ENCODE measurements at places on chromosomes 6 and 20.

DNA sequence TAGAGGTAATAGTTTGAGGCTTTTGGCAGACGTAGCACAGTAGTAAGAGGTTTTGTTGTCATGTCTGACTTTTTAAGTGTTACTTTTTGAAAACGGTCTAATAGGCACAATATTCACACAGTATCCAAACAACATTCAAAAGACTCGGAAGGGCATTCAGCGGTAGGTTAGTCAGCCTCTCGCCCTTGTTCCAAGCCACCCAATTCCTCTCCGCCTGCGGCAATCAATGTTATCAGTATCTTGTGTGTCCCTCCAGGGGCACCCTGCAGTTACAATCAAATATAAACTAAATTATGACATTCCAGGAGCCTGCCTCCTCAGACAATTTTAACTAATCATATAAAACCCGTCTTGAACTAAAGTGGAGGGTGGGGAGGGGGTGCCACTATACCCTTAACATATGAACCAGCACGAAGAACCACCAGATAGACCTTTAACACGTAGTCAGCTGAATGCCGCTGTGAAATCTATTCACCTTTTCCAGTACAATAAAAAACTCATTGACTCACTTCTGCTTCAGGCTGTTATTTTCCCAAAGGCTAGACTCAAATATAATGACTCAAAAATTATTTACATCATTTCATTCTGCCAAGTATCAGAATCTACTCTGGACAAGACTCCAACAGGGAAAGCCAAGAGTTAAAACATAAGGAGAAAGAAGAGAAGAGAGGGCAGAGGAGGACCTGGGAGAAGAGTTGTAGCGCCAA lies 1.6 kb downstream of the TENT5A start:
- DNase-seq: no peak

DNA sequence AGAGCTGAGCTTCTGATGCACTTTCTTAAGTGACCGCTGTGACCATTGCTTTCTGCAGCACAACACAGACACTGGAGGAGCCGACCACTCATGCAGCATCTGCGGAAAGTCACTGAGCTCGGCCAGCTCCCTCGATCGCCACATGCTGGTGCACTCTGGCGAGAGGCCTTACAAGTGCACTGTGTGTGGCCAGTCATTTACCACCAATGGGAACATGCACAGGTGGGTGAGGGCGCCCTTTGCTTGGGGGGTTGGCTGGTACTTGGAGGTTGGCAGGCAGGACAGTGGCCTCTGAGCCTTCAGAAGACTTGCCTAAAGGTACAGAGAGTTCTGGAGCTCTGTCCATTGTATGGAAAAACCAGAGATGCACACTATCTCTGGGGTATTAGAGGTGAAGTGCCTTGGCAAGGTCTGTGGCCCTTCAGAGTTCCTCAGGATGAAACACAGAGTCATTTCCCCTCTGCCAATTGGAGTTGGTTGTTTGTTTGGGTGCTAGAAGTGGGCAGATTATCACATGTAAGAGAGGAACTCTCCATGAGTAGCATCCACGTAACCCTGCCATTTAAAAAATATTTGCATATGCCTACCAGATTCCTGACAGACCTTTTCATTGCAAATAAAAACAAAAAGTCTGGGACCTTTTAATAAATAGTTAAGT lies 81.5 kb downstream of the RREB1 start:
- no peak for DNase-seq

- no peak for DNase-seq
Observed at GRCh38 chr6:127115746-127116145, 2.7 kb upstream of the RSPO3 start.

DNA sequence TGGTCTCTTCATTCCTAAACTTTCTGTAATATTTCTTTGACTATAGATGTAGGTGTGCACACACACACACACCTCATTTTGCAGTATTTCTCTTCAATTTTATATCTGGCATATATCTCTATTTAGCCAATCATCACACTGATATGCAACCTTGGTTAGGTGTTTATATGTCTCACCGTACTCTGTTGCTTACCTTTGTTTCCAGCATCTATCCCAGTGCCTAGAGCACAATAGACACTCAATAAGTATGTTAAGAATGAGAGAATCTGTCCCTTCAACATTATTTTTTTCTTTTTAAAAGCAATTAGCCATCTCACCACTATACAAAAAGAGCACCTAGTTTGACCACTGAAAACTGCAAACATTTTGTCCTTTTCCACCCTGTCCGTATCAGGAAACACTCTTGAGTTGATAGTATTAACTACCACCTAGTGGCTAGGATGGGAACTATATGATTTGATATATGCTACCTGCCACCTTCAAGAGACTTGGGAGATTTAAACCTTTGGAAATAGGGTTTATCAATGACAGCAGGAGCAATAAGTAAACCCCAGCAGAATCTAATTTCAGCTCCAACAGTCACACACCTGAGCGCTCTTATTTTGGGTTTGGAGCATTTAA lies 48.7 kb upstream of the RSPO3 start:
- DNase-seq: no peak

DNA sequence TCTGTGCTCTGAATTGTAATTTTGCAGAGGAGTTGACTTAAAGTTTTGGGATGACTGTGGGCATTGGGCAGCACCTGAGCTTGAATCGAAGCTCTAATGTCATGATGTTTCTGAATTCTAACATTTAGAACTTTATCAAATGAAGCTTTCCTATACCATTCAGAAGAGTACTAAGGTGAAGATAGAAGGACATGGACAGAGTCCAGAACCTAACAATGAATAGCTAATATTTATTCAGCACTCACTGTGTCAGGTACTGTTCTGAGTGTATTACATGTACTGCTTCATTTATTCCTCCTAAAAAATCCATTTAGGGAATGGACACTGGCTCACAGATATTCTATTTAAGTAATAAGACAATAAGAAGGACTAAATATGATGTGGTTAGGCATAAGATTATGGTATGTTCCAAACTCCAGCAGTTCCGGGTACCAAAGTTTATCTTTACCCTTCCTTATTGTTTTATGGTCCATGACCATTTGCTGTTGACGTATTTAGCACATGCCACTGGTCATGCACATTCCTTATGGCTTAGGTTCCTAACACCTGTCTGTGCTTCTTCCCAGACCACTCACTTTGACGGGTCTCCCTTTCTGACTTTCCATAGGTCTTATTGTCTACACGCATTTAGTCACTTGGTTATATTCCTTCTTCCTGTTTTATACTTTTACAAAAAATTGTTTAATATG lies 20.3 kb downstream of the BCKDHB start:
- no peak for DNase-seq

DNA sequence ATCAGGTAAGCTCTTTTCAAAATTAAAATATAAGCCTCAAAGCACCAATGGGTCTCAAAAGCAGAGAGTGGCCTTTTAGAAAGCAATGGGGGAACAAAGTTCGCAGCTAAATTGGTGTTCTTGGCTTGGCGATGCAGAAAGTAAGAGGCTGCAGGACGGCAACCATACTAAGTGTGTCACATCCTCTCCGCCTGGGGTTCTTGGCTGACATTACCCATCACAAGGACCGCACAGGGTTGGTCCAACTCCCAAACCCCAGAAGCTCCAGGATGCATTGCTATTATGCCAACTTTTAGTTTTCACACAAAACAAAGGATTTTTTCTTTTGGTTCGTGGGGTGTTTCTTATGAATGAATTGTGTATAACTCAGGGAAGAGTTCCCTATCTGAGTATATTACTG lies 124.8 kb downstream of the PRKN start:
- no peak for DNase-seq

DNA sequence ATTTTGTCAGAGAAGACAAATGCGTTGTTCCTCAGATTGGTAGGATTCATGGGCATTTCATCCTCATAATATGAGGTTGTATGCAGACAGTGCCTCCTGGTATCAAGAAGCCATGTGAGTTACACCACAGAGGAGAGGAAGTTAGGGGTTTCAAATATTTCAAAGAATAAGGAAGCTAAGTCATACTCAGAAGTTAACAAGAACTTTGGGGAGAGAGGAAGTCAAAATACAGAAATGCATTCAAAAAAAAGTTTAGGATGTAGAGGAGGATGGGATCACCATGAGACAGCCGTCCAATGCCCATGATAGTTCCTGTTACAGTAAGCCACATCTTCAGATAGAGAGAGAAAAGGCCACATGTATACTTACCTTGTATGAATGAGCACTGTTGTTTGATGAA lies 22.3 kb downstream of the HLA-DOB start:
- DNase-seq: no peak

- DNase-seq: no peak
Observed at GRCh38 chr6:169966312-169967181, 215.1 kb downstream of the ERMARD start.

DNA sequence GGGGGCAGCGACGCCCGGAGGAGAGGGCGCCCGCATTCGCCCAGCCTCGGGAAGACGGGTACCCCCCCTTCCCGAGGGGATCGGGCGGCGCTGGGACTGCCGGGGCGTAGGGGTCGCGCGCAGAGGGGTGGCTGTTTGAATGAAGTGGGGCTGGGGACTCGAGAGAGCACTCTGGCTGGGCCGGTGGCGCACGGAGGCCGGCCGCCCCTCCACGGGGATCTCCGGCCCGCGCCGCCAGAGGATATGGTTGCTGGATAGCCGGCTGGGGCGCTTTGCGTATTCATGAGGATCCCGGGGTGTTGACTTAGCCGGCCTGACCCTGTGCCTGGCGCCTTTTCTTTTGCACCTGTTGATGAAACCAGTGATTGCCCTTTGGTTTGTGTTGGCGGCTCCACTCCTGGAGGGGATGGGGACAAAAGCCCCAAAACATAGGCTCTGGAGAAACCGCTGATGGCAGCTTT lies 469 bp downstream of the SYNJ2 start:
- DNase-seq: no peak

- no peak for DNase-seq
Observed at GRCh38 chr6:153563001-153563400, 431.9 kb upstream of the RGS17 start.

DNA sequence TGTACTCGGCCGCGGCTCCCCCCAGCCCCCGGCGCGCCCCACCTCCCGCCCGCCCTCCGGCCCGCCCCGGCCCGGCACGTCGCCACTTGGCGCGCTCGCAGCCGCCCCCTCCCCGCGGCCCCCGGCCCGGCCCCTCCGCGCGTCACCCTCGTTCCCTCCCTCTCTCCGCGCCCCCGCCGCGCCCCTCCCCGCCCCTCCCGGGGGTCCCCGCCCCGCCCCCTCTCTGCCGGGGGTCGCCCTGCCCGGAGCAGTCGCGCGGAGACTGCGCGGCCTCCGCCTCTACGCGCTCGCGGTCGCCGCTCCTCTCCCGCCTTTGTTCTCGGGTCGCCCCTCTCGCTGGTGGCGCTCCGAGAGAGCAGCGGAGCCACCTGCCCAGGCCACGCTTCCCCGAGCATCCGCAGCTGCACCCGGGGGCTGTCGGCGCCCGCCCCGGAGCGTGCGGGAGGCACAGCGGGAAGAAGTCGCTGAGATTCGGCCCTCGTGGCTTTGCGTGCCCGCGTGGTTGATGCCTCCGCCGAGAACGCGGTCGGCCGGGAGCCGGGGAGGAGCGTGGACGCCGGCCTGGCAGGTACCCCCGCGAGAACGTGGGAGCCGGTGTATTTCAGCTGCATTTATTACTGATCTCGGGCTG lies at the start of gene PHF10:
Gene PHF10, minus strand, starts transcription at position 7 of the 631 bp plus-strand sequence. CDS start 569 bp downstream, outside the sequence.
- peak; percentile 58 for DNase-seq

- DNase-seq: no peak
Observed at GRCh38 chr6:29439006-29439405, at the start of gene OR10C1. Gene OR10C1, plus strand, starts transcription at chr6:29439306. Its CDS starts 710 bp downstream, at chr6:29440016.

- DNase-seq: no peak
Observed at GRCh38 chr6:169618526-169619490, 83.0 kb downstream of the WDR27 start.

DNA sequence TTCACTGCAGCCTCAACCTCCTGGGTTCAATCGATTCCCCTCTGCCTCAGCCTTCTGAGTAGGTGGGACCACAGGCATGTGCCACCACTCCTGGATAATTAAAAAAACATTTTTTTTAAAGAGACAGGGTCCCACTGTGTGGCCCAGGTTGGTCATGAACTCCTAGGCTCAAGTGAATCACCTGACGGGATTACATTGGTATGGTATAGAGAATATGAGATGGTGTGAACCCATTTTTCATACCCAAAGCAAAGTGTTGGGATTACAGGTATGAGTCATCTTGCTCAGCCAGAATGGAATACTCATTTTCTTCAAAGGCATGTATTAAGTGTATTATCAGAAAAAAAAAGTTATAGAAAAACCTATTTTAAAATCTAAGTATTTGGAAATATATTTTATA lies 114.2 kb downstream of the AHI1 start:
- DNase-seq: no peak

- DNase-seq: no peak
Observed at GRCh38 chr6:20705741-20706140, 171.5 kb downstream of the CDKAL1 start.

- no peak for DNase-seq
Observed at GRCh38 chr6:88920088-88920487, 43.3 kb downstream of the RNGTT start.

DNA sequence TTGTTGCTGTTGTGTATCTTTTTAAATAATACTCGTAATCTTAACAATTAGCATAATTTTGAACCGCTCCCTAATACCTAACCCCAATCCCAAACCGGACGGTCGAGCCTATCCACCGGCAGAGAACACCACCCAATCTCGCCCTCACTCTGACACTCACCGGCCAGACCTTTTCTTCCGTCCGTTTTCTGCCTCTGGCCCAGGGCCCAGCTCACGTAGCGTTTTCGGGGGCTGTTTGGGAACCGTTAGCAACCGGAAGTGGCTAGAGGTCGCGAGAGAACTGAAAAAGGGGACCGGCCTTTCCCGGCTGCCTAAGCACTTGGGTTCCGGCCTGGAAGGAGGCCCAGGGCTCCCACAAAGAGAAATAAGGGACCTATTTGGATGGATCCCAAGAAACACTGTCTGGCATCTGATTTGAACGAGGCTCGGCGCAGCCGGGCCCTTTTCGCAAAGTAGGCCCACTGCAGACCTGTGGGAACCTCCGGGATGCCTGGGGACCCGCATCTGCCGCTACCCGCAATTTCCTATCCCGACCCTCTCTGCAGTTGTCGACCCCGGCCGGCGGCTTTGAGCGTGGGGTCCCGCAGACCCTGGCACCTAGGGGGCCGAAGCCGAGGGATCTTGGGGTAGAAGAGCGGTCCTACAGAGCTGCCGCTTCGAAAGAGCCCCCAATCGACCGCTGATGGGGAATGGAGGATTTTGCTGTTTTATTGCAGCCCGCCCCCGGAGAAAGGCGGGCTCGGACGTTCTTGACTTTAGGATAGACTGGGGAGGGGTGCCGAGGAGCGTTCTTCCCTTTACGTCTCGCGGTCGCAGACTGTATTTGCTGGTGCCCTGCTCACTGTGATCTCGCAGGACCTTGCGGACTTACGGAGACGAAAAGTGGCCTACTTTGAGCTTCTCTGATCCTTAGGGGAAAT lies 4.8 kb upstream of the ZKSCAN8 start:
- peak; percentile 63 for DNase-seq

GRCh38 chr6:49082611-49083010 lies 380.4 kb downstream of the MMUT start:
- no peak for DNase-seq

GRCh38 chr6:104531646-104532045 lies 328.1 kb downstream of the HACE1 start:
- DNase-seq: no peak
